ENCODE measurements at places on chromosomes 1 and 21. TPM values are rescaled to one million over a fixed set of nuclear protein-coding genes. Genes with fewer than 3 reads are reported as not detected.

GRCh38 chr21:33731447-33731846, 89.1 kb downstream of the ITSN1 start:
- no peak for DNase-seq
- no peak overlapping the region for H3K27ac ChIP-seq

DNA sequence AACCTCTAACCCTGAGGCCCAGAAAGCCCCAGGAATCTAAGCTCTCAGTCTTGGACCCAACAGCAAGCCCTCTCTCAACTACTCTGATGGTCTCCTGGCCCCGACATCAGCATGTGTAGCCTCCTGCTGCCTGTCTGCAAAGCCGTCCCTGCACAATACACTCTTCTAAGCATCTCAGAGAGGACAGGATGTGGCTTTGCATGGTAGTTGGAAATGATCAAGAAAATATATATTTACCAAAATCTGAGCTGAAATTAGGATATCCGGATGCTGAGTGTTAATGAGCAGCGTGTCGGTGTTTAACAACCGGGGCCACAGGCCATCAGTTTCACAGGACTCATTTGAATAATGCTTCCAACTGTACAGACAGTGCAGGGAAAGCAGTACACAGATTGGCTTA, 59.1 kb upstream of the SIM2 start:
- H3K4me1 ChIP-seq: no peaks in the 10 kb centered on the region
- no peak for DNase-seq

DNA sequence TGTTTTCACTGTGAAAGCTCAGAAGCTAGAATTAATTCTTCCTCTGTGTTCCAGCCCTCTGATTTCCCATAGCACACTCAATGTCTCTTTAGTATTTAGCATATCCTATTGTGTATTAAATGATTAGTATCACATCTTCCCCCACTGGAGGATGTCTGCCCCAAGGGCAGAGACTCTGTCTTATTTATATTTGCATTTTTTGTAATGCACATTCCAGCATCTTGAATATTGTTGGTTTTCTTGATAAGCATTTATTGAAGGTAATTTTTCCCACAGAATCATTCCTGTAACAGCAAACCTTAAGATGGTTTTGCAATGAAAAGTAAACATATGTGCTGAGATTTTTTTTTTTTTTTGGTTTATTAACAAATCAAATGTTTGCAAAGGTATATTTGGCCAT, 34.1 kb downstream of the CENPF start:
- H3K27me3 ChIP-seq: no peaks in the 10 kb centered on the region
- H3K36me3 ChIP-seq: no peaks in the 10 kb centered on the region
- no peak for DNase-seq
- H3K4me3 ChIP-seq: no peak overlapping the region
- peaks cover 45% of the 10 kb centered on the region for H3K4me1 ChIP-seq

DNA sequence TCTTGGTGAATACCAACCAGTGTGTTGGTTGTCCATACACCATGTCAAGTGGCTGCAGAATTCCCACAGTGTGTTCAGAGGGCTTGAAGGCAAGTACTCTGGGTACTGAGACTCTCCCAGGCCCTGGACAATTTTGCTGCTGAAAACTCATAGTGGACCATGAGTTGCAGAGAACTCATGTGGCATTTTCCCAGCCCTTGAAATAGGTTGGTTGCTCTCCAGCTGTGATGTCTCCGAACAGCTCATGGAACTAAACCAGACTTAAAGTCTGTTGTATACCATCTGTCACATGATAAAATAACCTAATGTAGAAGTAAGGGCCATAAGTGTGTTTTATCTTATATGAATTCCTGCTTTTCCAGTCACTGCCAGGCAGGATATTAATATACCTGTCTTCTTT, 67.8 kb downstream of the RGS2 start:
- no peaks in the 10 kb centered on the region for H3K4me1 ChIP-seq
- H3K27me3 ChIP-seq: peaks cover 2% of the 10 kb centered on the region
- no peak overlapping the region for H3K27ac ChIP-seq

- H3K36me3 ChIP-seq: no peaks in the 10 kb centered on the region
- DNase-seq: peak; percentile 5
- H3K27me3 ChIP-seq: peaks cover 2% of the 10 kb centered on the region
- H3K4me3 ChIP-seq: no peak overlapping the region
- no peaks in the 10 kb centered on the region for H3K4me1 ChIP-seq
- H3K27ac ChIP-seq: no peak overlapping the region
These were observed 35.9 kb upstream of the CCSAP start for GRCh38 chr1:229378586-229379367.

DNA sequence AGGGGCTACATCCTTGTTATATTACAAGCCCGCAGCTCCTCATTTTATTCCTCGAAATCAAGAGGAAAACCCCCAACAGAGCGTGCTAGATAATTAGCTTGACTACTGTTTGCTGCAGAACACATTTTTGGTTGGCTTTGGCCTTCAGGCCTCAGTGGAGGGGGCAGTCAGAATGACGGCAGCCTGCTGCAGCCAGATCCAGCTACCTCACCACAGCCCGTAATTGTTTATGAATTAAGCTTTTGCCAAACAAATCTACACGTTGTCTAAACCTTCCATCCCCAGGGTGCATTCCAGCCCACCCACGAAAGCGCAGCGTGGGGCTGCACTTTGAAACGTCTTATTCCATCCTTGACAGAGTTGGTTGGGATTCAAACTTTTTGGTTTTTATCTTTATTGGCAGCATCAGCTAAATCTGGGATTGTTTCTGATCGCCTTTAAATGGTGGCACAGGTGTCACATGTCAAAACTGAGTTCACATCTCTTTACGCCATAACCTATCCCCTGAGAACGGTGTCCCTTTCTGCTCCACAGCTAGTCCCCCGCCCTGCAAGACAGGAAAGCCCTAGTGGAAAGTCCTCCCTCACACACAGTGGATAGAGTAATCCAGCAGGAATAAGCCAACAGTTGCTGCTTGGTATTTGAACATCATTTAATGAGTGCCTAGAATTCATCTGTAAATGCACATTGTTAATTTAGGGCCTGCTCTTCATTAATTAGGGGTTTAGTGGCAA, 195.5 kb downstream of the LMO4 start:
- H3K36me3 ChIP-seq: no peaks in the 10 kb centered on the region
- no peak overlapping the region for H3K27ac ChIP-seq
- DNase-seq: no peak
- H3K4me3 ChIP-seq: no peak overlapping the region
- H3K4me1 ChIP-seq: no peaks in the 10 kb centered on the region

- peaks cover 20% of the 10 kb centered on the region for H3K4me1 ChIP-seq
- peaks cover 49% of the 10 kb centered on the region for H3K27me3 ChIP-seq
- H3K27ac ChIP-seq: no peak overlapping the region
- no peak overlapping the region for H3K4me3 ChIP-seq
These were observed 4.6 kb downstream of the COLGALT2 start for GRCh38 chr1:184032930-184033418.

GRCh38 chr1:177913762-177914540, 55.9 kb downstream of the SEC16B start:
- DNase-seq: no peak
- H3K4me3 ChIP-seq: no peak overlapping the region
- H3K4me1 ChIP-seq: no peaks in the 10 kb centered on the region
- no peaks in the 10 kb centered on the region for H3K27me3 ChIP-seq
- no peak overlapping the region for H3K27ac ChIP-seq
- H3K36me3 ChIP-seq: no peaks in the 10 kb centered on the region

DNA sequence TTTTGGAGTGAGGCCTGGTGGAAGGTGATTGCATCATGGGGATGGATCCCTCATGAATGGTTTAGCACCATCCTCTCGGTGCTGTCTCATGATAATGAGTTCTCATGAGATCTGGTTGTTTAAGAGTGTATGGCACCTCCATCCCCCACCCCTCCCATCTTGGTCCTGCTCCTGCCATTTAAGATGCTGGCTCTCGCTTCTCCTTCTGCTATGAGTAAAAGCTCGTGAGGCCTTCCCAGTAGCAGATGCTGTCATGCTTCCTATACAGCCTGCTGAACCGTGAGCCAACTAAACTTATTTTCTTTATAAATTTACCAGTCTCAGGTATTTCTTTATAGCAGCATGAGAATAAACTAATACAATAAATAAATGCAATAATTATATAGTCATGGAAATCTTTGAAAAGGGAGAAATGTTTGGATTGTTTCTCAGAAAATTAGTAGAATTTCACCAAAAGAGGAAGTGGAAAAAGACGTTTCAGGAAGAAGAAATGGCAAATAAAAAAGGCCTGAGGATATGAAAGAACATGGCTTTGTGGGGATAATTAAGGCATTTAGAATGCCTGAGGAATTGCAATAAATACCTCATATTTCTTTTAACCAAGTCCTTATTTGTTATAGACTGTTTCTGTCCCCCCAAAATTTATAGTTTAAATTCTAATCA, 451.2 kb upstream of the ADGRL4 start:
- no peak overlapping the region for H3K27ac ChIP-seq
- H3K36me3 ChIP-seq: no peaks in the 10 kb centered on the region
- DNase-seq: no peak

DNA sequence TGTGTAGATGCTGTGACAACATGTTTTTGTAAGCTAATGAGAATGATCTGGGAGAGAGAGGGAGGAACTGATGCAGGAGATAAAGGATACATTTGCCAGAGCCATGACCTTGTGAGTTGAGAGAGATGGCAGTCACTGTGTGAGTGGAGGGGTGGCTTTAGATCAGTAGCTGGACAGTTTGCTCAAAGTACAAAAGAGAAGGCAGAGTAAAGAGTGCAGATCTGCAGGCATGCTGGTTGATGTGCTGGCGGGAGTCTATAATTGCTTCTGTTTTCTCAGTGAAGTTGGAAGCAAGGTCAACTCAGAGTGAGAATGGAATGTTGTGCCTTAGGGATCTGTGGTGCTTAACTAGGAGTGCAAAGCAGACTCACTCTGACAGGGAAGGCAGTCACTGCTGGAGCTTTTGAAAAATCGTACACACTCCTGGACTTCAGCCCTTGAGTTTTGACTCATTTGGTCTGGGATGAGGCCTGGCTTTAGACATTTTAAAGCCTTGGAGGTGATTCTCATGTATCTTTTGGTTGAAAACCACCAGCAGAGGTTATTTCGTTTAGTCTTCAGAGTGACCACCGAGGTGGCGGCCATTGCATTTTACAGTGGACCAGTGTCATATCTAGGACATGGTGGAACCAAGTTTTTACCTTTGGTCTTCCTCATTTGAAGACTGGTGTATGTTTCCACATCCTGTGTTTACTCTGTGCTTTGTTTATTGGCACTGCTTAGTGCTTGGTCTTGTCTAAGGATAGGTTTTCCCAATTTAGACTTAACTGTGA, 49.6 kb downstream of the MTR start:
- no peak overlapping the region for H3K27ac ChIP-seq
- H3K4me3 ChIP-seq: no peak overlapping the region
- peaks cover 51% of the 10 kb centered on the region for H3K36me3 ChIP-seq
- no peaks in the 10 kb centered on the region for H3K4me1 ChIP-seq

DNA sequence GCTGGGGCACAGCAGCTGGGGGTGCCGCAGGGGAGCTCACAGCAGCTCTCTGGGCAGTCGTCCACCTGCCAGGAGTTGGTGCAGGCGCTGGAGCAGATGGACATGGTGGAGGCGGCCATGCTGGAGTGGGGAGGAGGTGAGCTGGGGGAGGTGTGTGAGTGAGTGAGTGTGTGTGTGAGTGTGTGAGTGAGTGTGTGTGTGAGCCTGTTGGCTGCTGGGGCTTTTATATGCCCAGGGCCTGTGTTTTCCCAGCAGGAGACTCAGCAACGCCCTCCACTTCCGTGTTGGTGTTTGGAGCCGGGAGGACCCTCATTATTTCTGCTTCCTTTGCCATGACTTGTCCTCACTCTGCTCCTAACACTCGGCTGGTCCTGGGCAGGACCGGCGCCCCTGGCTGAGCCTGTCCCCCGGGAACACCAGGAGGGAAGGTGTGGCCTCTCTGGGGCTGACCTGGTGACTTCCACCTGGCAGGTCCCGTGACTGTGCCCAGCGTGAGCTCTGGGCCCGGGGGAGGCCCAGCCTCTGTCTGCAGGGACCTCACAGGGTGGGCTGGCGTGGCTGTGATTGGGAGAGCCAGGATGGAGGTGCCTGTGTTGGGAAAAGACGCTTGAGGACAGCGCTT, at the start of gene KRTAP10-2:
TSS of gene KRTAP10-2 (minus strand) at position 166 of the 622 bp plus-strand sequence. CDS start at position 119, 47 bp downstream.
- no peak for DNase-seq
- H3K4me1 ChIP-seq: peaks cover 15% of the 10 kb centered on the region
- H3K27ac ChIP-seq: no peak within 1 kb of the TSS

- DNase-seq: no peak
- H3K4me3 ChIP-seq: no peak overlapping the region
- H3K4me1 ChIP-seq: no peaks in the 10 kb centered on the region
- H3K36me3 ChIP-seq: no peaks in the 10 kb centered on the region
These were observed 75.8 kb downstream of the CTH start for GRCh38 chr1:70486676-70487458.

GRCh38 chr1:160605792-160606479, 26.6 kb upstream of the CD84 start:
- DNase-seq: no peak
- peaks cover 11% of the 10 kb centered on the region for H3K4me1 ChIP-seq
- no peak overlapping the region for H3K27ac ChIP-seq
- no peaks in the 10 kb centered on the region for H3K27me3 ChIP-seq
- no peak overlapping the region for H3K4me3 ChIP-seq
- peaks cover 38% of the 10 kb centered on the region for H3K36me3 ChIP-seq

GRCh38 chr1:157170677-157171515, 32.7 kb upstream of the ETV3 start:
- H3K4me1 ChIP-seq: no peaks in the 10 kb centered on the region
- no peak overlapping the region for H3K27ac ChIP-seq
- peaks cover 2% of the 10 kb centered on the region for H3K27me3 ChIP-seq
- no peak overlapping the region for H3K4me3 ChIP-seq
- no peak for DNase-seq

DNA sequence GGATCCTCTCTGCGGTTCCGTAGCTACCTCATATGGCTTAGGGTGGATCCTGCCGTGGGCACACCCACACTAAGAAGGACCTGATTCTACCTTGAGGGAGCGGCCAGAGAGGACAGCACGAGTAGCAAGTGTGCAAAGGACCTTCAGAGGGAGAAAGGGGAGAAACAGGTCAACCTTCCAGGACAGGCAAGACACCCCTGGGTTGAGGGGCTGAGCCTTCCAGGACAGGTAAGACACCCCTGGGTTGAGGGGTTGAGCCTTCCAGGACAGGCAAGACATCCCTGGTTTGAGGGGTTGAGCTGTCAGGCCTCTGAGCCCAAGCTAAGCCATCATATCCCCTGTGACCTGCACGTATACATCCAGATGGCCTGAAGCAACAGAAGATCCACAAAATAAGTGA, 23.1 kb upstream of the PDPN start:
- no peak overlapping the region for H3K4me3 ChIP-seq
- no peak for DNase-seq
- H3K4me1 ChIP-seq: no peaks in the 10 kb centered on the region

GRCh38 chr1:230504310-230504709, 78.2 kb upstream of the PGBD5 start:
- no peaks in the 10 kb centered on the region for H3K27me3 ChIP-seq
- no peak overlapping the region for H3K27ac ChIP-seq
- no peaks in the 10 kb centered on the region for H3K36me3 ChIP-seq
- DNase-seq: no peak
- H3K4me3 ChIP-seq: no peak overlapping the region

- H3K27me3 ChIP-seq: peaks cover 5% of the 10 kb centered on the region
- DNase-seq: no peak
- no peaks in the 10 kb centered on the region for H3K36me3 ChIP-seq
- no peak overlapping the region for H3K4me3 ChIP-seq
- peaks cover 14% of the 10 kb centered on the region for H3K4me1 ChIP-seq
These were observed 3.9 kb upstream of the PCNX2 start for GRCh38 chr1:233299450-233299849.

SPRR1A gene
- polyA plus RNA-seq: not detected

LEPROT gene
- polyA plus RNA-seq: 12.4 TPM

ACKR1 gene
- polyA plus RNA-seq: not detected

ADGRB2 gene
- polyA plus RNA-seq: 0.49 TPM

SLAMF9 gene
- polyA plus RNA-seq: not detected

NBPF26 gene
- 4.8 TPM for polyA plus RNA-seq

CORT gene
- polyA plus RNA-seq: not detected

Measured in CD4-positive, CD25-positive, alpha-beta regulatory T cell (primary cell).